ENCODE measurements at places on chromosomes 3 and 15.

- no peak for DNase-seq
These were observed 57.0 kb downstream of the ISG20 start for GRCh38 chr15:88695691-88696251.

- no peak for DNase-seq
These were observed 146.9 kb upstream of the SEMA6D start for GRCh38 chr15:47570451-47570850.

- DNase-seq = peak; percentile 98
These were observed 61.4 kb upstream of the POLG start for GRCh38 chr15:89395996-89396395.

DNA sequence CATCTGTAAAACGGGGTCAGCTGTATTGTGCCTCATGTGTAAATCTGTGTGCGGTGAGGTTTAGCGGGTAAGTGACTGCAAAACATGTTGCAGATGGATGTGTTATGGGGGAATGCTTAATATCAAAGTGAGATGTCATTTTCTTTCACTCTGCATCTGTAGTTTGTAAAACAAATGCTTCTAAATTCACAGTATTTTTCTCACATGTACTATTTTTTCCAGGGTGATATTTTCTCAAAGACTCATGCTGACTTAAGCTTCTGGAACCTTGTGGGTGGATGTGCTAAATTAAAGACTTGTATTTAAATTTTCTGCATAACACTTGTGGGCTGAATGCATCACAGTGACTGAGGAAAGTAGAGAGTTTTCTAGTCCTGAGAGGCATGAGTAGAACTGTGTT is 115.2 kb upstream of the TP63 start:
- DNase-seq = no peak
